D721Med (cell line): ENCODE measurements at places on chromosomes 4 and X.

DNA sequence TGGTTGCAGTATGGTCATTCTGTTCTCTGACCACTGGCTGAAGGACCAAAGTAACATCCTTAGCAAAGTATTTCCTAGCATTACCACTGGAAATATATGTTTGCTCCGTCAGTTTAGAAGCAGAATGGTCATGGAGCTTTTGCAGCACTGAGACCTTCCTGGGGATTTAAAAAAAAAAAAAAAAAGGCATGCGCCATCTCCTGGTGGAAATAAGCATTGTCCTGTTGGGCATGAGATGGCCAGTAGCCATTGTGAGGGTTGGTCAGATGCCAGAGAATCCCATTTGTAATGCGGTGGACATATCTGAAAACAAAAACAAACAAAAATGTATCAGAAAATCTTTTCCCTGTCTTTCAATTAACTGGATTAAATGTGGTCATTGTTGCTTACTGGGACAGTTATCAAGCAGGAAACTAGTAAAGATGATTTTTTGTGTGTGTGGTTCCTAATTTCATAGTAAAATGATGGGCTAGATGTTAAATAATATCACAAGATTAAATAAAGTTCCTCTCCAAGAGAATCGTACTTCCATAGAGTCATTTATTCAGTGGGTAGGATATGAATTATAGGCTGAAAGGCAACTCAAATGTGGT, 139.6 kb downstream of the SOWAHB start:
- DNase-seq = no peak

DNA sequence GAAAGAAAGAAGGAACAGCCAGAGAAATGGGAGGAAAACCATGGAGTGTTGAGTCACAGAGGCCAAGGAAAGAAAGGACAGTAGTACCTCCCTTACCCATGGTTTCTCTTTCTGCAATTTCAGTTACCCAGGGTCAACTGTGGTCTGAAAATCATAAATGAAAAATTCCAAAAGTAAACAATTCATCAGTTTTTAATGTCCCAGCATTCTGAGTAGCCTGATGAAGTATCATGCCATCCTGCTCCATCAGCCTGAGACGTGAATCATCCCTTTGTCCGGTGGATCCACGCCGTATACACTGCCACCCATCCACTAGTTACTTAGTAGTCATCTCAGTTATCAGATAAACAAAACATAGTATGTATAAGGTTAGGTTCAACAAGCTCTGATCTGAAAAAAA, 114.2 kb downstream of the COMMD8 start:
- DNase-seq = no peak

- no peak for DNase-seq
Observed at GRCh38 chr4:174036111-174036510, 247.4 kb downstream of the FBXO8 start.

DNA sequence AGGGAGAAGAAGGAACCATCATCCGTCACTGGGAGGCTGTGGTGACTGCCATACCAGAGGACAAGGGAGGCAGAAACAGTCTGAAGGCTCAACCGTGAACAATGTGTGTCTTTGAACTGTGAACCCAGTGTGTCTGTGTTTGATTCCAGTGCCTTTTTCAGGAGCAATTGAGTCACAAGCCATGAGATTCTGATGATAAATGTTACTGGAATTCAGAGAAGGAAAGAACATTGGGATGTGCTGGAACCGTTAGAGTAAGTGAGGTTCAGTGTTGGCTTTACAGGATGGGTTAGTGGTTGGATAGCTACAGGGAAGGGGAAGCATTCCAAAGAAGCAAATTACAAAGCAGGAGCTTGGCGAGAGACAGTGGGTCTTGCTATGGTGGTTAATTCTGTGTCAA, 464.4 kb downstream of the TRIML1 start:
- no peak for DNase-seq

GRCh38 chr4:54678826-54679225, 21.1 kb downstream of the KIT start:
- no peak for DNase-seq

DNA sequence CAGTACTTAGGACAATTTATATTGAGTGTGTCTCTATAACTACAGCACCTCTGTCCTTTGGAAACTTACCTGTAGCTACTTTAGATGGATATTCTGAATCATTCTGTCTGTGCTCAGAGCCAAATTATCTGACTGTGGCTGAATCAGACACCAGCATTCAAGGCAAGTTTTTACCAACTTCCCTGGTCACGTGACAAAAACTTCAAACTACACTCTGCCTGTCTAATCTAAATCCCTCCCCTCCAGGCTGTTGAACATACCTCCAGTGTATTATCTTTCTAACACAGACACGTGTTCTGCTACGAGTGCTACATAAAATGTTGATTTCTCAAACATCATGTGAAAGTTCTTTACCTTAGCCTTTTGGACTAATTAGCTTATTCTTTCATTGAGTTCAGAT, 641.2 kb upstream of the CPEB2 start:
- no peak for DNase-seq

DNA sequence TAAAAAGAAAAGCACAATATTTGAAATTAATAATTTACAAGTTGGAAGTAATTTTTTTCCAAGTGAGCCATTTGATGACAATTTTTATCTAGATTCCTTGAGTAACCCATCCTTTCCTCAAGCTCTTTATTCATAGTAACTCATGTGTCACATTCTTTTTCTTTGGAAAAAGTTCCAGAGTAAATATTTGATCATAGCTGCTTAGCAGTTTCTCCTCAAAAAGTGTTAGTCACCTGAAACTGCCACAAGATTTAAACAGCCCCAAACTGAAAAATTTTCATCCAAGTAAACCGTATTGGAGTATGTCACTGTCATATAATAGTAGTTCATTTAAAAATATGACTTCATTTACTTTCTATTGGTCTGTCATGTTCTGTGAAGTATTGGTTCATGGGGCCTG, 94.6 kb upstream of the CASK start:
- no peak for DNase-seq

GRCh38 chr4:152643153-152644035, 36.4 kb downstream of the TMEM154 start:
- no peak for DNase-seq

DNA sequence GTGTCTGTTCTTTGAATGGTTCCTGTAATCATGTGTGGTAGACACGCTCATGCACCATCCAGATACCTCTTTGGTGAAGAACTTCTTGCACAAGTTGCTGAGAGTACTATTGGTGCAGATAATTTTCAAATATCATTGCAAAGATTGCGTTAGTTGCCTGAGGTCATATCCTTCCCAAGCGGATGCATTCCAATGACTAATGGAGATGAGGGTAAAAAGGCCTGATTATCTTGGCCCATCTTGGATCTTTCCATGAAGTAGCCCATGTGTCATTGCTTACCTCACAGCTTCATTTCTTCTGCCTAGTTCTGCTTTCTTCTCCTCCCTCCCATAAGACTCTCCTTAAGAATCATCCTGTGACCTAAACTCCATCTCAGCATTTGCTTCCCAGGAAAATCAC, 384.9 kb upstream of the CNKSR2 start:
- no peak for DNase-seq

DNA sequence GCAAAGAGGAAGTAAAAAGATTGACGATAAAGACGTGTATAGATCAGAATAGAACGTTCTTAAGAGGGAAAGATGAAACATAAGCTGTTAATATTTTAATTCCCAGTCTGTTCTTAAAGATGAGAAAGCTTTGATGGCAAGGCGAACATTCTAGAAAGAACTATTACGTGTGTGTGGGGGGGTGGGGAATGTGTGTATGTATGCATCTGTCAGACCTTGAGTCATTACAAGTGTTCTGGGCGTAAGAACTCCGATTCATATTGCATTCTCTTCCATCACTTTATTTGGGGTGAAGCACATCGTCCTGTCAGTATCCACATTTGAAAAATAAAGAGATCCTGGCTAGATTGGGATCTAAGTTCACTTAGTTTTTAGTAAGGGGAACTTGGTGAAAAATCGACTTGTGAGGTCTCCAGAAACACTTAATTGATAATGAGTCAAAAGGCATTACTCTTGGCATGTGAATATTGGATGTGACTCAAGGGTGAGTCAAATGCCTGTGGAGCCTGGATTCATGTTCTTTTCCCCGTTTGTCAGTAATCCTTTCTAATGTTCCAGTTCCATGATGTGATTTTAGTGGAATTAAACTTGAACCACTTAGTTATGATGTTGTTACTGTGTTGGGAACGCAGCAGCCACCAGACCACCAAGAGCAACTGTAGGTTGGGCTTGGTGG, 3.1 kb downstream of the SMS start:
- no peak for DNase-seq

GRCh38 chr4:146310319-146311021, 96.1 kb downstream of the REELD1 start:
- no peak for DNase-seq

- DNase-seq = no peak
Observed at GRCh38 chr4:145326491-145326890, 146.1 kb upstream of the OTUD4 start.

- no peak for DNase-seq
Observed at GRCh38 chr4:159422019-159422418, 319.1 kb downstream of the RAPGEF2 start.

DNA sequence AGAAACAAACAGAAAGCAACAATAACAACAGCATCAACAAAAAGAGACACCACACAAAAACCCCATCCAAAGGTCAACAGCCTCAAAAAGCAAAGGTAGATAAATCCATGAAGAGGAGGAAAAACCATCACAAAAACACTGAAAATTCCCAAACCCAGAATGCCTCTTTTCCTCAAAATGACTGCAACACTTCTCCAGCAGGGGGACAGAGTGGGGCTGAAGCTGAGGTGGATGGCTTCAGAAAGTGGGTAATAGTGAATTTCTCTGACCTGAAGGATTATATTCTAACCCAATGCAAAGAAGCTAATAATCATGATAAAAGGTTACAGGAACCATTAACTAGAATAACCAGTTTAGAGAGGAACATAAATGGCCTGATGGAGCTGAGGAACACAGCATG, 888.2 kb downstream of the RAB28 start:
- no peak for DNase-seq

GRCh38 chrX:40945361-40945713, 139.9 kb upstream of the USP9X start:
- no peak for DNase-seq

DNA sequence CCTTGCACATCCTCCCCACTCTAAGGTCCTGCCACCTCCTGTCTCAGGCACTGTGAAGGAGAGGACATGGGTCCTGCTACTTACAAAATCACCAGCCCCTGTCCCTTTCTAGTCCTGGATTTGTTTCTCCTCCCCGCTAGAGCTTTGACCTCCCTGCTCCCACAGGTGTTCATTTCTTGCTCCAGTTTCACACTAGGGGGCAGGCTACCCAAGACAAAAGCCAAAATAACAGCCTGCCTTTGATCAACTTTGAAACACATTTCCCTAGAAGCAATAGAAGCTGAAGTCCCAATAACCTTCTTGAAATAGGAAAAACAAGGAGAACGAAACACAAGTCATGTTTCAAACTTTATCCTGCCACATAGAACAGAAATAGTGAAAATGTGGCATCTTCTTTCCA, 164.4 kb downstream of the QDPR start:
- peak; percentile 19 for DNase-seq

DNA sequence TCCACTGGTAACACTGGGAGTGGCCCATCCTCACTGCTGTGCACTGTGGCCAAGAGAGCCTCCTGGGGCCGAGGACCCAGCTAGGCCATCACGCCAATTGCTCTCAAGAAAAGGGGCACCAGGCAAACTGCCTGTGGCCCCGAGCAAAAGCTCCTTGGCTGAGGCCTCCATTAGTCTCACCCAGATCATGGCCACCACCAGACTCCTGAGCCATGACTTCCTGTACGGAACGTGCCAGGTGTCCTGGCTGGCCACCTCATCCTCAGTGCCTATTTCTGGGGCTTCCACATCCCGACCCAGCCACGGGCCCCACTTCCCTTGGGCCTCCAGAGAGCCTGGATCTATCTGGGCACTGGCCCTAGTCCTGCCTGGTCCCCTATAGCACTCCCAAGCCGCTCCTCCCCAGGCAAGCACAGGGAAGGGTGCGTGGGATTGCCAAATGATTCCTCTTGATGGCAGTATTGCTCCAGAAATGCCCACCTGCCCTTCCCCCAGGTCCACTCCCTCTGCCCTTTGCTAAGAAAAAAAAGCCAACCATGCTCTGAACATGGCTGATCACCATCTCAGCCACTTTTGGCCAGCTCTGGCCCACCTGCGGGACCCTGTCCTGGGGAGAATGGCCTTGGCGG, 212.6 kb upstream of the AGTR2 start:
- DNase-seq = no peak

GRCh38 chr4:10460313-10461047, 3.3 kb upstream of the ZNF518B start:
- DNase-seq = no peak

DNA sequence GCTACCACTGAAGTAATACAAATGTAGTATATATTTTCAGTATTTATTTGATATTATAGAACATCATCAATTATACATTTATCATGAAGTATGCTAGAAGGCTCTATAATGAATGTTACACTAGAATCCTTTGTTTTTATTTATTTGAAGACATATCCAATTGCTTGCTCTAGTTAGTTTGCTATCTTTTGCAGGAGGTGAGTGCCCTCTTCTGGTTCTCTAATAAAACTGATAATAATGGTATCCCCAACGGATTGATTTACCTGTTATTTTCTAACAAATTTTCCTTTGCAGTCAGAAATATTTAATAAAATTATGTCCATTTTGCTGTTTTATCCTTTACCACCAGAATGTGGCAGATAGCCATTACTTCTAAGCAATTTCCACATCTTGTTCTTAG, 274.3 kb upstream of the TACR3 start:
- DNase-seq = no peak

GRCh38 chr4:86593688-86594558, at the start of gene PTPN13:
PTPN13 (plus strand) TSS chr4:86594315; CDS start chr4:86635257, 40,942 bp downstream.
- peak; percentile 61 for DNase-seq

DNA sequence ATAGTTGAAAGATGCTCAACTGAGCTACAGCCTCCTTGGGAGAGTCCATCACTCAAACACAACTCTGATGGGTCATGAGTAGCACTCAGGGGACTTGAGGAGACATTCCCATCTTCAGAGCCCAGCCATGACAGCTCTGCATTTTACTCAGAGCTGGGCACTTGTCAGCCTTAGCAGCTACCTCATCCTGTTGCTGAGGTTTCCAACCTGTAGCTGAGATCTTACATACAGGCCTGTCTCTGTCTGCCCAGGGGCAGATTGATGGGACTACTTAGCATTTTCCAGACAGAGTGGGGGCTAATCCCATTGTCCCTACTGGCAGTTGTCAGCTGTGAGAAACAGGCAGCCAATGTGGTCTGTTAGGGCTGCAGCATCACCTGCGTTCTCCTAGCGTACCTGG, 3.5 kb downstream of the FHDC1 start:
- no peak for DNase-seq

DNA sequence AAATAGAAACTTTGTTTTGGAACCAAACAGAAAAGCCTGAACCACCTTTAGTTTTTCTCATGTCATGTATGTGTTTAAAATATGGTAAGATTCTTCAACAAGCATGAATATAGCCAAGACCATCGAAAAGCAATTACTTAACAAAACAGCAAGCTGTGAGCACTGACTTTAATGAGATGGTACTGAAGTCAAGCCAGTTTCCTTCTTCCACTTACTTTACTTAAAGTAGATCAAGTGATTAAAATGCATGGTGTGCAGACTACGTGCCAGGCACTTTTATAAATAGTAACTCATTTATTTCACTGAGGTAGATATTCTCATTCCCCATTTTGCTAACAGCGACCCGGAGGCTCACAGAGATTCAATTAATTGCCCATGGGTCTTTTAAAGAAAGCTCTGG, 46.2 kb upstream of the FGFBP2 start:
- no peak for DNase-seq

GRCh38 chrX:137101273-137101990, 67.6 kb upstream of the GPR101 start:
- DNase-seq = no peak
